ENCODE measurements at places on chromosomes 12 and 14.

GRCh38 chr12:49279706-49280159 is 14.9 kb downstream of the TUBA1C start:
- peak; percentile 48 for DNase-seq

GRCh38 chr12:56996793-56997545 is 9.4 kb downstream of the ZBTB39 start:
- no peak for DNase-seq

DNA sequence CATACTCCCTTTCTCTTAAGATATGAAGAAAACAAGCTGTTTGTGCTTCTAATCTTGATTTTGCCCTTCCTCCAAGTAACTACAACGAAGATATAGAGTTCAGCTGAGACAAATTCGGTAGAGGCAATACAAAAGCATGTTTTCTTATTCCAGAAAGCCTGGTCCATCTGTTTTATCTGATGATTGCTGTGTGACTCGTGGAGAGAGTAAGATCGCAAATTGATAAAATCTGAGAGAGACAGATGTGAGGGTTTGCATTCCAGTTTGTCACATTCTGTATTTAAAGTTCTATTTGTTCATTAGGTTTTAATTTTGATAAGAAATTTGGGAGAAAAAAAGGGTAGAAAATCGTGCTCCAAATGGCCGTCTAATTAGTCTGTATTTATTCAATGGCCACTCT is 192.1 kb downstream of the CPNE8 start:
- DNase-seq: no peak

DNA sequence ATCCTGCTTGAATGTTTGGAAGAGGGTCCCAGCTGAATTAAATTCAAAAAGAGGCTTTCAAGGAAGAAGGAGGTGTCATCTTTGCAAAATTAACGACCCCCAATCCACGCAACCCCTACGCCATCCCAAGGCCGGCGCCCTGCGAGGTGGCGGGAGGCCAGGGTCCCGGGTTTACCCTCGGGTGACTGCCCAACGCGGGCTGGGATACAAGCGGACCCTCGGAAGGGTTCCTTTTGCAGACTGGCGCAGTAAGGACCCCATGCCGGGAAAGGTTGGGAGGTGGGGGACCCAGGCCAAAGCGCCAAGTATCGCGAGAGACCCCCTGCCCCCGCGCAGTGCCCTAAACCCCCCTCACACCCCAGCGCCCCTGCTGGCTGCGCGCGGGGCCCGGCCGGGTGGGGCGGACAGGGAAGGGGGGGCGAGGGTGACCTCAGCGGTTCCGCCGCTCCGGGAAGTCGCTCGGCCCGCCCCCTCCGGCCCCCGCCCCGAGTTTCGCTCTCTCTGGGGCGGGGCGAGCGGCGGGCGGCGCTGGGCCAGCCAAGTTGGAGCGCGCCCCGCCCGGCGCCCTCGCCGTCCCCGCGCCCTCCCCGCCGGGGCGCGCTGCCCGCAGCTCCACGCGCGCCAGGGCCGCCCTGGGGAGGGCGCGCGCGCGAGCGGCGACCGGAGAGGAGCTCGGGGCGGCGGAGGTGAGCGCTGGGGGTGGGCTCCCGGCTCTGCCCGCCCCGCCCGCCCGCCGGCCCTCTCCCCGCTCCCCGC is 708 bp upstream of the ZBTB42 start:
- peak; percentile 90 for DNase-seq

GRCh38 chr14:75559451-75560222 is 18.8 kb upstream of the FLVCR2 start:
- DNase-seq: peak; percentile 28

Data from stomach (tissue), 19 donors.